EL (cell line): ENCODE measurements at places on chromosomes 12 and 14.

GRCh38 chr12:49692851-49693250 is 14.4 kb downstream of the FMNL3 start:
- DNase-seq, result no peak

- no peak for DNase-seq
These were observed 367.6 kb downstream of the C12orf75 start for GRCh38 chr12:105698075-105698474.

- DNase-seq, result no peak
These were observed 34.0 kb downstream of the VCPKMT start for GRCh38 chr14:50082308-50082742.

GRCh38 chr12:80195074-80195726 is 95.9 kb downstream of the OTOGL start:
- peak; percentile 67 for DNase-seq

DNA sequence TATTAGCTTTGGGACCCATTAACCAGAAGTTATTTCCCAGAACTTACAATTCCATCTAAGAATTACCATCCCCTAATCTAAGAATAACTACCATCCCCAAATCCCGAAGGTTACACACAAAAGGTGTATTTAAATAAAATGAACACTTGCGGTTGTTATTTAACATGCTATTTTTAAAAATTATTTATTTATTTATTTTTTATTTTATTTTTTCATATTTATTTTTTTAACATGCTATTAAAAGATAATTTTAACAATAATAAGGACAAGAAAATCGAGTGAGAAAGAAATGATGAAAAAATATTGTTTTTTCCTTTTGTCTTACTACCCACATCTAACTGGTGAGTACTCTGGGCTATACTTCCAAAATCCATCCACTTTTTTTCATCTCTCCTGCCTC is 6.3 kb downstream of the FBXO33 start:
- no peak for DNase-seq

DNA sequence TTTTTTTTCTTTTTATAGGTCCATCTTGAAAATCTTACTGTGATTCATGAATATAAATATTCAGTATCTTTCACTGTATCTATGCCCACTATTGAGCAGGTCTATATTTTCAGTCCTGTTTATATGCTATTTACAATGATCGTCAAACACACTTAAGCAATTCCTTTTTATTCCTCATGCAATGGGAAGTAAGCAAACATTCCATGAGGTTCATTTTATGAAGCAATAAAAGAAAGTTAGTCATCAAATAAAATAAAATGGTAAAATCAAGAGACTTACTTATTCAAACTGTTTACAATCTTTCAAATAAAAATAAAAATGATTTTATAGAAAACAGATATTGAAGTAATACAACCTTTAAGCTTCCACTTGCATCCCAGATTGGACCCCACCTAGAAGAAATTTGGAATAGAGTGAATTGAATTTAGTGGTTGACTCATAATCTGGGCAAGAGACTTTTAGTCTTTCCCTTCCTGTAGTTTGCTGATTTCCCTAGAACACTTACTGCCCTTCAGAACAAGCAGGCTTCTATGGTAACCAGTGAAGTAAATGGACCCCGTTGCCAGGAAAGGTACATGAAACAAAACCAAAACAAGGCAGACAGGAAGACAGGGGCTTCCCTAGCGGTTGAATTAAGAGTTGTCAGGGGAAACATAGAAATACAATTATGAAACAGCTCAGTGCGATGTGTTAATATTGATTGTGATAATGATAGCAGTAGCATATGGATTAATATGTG is 241.0 kb upstream of the ATP2B1 start:
- peak; percentile 57 for DNase-seq

- peak; percentile 63 for DNase-seq
These were observed 32.4 kb upstream of the CD69 start for GRCh38 chr12:9792961-9793617.

- DNase-seq, result no peak
These were observed 68.8 kb downstream of the CLMN start for GRCh38 chr14:95250936-95251335.

GRCh38 chr14:60650373-60650961 is 1.2 kb upstream of the SIX1 start:
- DNase-seq, result no peak

GRCh38 chr14:58954052-58954451 is 234.4 kb upstream of the DAAM1 start:
- no peak for DNase-seq

- DNase-seq, result no peak
These were observed 143.4 kb downstream of the RTN1 start for GRCh38 chr14:59727073-59727661.

- no peak for DNase-seq
These were observed 25.5 kb downstream of the GCH1 start for GRCh38 chr14:54877015-54877702.

GRCh38 chr12:19841451-19841850 is 402.2 kb downstream of the AEBP2 start:
- DNase-seq, result peak; percentile 7

GRCh38 chr12:85179680-85180270 is 100.2 kb upstream of the ALX1 start:
- DNase-seq, result no peak

- no peak for DNase-seq
These were observed 29.1 kb upstream of the SYT1 start for GRCh38 chr12:78835493-78835892.

DNA sequence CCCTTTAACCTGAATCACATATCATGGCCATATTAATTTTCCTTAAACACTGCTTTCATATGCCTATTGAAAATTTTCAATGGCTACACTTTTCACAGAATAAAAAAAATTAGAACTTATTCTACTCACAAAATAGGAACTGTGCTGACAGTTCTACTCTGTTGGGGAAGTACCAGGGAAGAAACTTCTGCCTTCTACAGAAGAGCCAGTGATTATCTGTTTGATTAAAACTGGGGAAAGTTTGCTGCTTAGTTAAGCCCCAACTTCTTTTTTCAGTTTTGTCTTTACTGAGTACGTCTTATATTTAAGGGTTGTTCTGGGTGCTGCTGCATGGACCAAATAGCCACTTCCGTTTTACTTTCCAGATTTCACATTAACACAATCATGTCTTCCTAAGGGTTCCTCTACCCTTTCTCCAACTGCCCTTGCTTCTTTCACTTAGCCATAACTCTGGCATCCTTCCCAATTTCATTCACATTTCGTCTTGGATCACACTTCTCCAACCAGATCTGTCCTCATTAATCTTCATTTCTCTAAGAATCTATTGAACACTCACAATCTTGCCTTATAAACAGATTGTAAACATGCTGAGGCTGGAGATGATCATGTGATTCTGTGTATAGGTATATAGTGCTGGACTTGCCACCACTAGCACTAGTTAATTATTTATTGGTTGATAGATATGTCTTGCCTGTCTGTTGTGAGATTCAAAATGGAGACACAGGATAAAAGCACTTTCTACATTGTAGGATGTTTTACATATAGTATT is 1.9 kb upstream of the SEL1L start:
- no peak for DNase-seq

DNA sequence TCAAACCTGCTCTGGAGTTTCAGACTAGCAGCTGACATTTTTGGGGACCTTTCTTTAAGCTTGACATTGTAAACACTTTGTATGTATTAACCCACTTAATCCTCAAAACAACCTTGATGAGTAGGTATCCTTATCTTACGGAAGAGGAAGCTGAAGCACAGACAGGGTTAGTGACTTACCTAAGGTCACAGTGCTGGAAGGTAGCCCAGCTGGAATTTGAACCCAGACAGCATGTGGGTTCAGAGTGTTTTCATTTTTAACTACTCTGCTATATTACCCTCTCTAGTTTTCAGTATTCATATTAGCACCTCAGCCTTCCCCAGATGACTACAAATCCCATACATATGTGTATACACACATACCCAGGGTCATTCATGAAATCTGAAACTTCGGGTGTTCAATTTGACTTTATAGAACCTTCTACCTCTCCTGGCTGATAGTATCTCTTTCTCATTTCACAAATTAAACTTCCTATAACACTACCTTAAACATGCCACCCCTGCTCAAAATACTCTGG is 13.9 kb downstream of the LPCAT3 start:
- DNase-seq, result no peak

DNA sequence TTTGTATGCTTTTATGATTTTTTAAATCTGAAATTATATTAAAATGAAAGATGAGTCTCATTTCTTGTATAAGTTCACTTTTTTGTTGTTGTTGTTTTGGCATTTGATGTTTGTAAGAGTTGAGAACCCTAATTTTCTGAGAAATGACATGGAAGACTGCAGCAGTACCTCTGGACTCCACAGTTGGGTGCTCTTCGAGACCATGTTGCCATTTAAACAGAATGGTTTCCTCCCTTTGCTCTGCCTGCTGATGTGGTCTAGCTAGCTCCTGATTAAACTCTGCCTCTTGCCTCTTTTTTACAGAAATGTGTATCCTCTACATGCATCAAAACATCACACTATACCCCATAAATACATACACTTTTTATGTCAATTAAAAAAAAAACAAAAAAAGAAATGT is 5.8 kb upstream of the LTA4H start:
- DNase-seq, result no peak

DNA sequence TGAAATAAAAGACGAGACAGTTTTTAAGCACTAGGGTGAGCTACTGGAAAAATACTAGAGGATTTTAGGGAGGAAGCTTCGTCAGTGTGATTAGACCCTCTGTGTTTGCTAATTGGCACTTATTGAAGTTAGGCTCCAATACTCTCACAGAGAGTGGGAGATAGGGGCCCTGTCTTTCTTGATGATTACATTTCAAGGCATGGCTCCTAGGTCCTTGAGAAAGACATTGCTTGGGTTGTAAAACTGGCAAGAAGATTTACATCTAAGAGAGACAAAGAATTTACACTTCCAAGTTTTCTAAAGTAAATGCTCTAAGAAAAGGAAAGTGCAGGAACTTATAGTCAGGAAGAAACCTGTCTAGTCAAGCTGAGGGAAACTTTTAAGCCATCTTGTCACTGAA is 183.2 kb downstream of the C12orf50 start:
- DNase-seq, result no peak

- DNase-seq, result no peak
These were observed 150.3 kb upstream of the AVPR1A start for GRCh38 chr12:63301311-63301710.

DNA sequence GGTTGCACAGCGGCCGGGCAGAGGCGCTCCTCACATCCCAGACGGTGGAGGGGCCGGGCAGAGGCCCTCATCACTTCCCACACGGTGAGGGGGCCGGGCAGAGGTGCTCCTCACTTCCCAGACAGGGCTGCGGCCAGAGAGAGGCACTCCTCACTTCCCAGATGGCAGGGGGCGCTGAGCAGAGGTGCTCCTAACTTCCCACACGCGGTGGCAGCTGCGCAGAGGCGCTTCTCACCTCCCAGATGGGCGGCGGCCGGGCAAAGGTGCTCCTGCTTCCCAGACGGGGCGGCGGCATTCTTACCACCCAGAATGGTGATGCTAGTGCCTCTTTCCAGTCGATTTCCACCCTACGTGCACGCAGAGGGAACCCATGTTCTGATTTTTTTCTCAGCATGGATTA is 304.4 kb downstream of the RGS6 start:
- no peak for DNase-seq

- DNase-seq, result no peak
These were observed 92.7 kb downstream of the BORCS5 start for GRCh38 chr12:12449533-12450025.

DNA sequence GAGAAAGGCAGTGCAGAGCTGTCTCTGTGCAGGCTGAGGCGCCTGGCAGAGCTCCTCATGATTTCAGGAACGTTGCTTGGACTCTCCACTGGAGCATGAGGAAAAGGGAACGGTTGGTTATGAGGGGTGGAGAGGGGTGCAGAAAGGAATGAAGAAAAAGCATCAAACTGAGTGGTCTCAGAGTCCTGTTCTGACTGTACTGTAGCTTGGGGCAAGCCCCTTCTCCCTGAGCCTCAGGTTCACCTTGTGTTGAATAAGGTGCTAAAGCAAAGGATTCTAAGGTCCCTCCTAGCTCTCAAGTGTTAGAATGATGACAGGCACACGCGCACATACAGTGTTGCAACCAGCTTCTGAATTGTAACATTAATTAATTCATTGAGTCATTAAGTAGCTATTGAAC is 125.2 kb upstream of the PARP11 start:
- no peak for DNase-seq

- no peak for DNase-seq
These were observed 71.3 kb downstream of the FBXL14 start for GRCh38 chr12:1523046-1523445.

DNA sequence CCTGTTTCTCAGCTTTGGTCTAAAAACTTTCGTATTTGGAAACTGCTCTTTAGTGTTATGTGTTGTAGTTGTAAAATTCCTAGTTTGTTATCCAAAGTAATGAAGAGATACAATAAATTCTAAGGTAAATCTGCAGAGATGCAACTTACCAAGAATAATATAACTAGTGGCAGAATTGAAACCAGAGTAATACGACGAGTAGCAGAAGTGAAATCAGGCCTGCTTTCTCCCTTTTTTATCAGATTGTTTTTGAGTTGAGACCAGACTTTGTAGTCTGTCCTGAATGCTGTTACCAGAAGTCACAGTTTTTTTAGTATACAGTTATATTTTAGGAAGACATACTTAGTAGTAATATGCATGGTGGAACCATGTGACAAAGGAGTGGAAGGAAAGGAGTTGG is 12.5 kb downstream of the PAPOLA start:
- no peak for DNase-seq
